NCI-H146 (cell line): ENCODE measurements at places on chromosomes 4 and X.

GRCh38 chr4:16739997-16740624 is 158.3 kb downstream of the LDB2 start:
- no peak for DNase-seq

DNA sequence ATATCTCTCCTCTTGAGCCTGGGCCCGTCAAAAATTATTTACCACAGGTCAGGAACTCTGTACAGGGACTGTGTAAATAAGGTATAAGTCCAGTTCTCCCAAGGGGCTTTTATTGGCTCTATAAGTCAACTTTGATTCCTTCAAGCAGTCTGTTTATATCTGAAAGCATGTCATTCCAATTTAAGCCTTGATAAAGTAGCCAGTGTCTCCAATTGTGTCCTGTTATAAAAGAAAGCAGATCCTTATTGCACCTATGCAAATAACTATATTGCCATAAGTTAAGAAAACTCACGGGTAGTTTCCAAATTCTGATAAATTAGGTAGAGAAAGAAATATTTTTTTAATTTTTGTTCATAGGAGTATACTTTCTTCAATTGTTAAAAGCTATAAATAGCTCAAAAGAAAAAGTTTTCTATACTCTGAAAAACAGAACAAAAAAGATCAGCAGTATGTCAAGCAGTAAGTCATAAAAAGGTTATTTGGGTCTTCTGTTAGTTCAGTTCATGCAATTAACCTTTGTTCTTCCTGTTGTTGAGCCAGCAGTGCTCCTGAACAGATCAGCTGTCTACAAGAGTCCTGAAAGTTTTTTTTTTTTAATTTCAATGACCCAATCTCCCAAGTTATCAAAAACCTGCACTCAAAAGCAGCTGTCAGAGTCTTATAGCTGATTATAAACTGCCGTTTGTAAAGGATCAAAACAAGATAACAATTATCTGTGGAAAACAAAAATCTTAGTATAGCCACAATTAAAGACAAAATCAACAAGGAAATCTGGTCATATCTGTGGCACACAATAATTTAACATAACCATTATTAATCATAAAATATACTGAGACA is 178.4 kb upstream of the GALNT7 start:
- no peak for DNase-seq

GRCh38 chr4:150237110-150237872 is 159.0 kb downstream of the DCLK2 start:
- no peak for DNase-seq

DNA sequence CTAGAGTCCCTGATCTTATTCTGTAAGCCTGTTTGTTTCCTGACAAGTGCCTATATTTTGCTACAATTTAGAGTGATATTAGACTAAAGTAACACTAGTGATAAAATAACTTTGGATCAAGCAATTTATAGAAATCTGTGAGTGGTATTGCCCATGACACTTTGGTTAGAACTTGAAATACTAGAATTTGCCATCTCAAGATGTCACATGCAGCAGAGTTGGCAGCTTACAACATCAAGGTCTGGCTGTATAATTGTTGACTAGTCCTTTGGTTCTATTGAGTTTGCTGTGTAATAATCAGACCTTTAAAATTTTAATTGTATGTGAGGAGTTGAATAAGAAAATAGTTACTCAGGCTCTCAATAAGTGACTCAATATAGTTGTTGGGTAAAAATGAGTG is 167.1 kb downstream of the RAPGEF2 start:
- DNase-seq: no peak

DNA sequence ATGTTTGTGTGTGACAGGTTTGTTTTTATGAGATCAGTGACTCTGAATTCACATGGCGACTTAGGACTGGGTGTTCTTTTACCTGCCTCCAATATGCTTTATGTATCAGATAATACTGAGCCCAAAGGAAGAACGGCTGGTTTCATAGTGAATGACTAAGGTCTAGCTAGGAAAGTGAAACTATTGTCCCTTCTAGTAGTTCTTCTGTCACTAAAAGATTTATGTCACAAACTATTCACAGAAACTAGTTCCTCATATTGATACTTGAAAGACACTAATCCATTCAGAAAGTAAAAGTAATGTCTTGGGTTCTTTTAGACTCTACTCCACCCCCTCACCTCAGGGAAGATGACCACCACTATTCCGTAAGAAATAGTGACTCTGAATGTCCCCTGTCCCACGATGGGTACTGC is 81.7 kb downstream of the EGF start:
- DNase-seq: no peak

DNA sequence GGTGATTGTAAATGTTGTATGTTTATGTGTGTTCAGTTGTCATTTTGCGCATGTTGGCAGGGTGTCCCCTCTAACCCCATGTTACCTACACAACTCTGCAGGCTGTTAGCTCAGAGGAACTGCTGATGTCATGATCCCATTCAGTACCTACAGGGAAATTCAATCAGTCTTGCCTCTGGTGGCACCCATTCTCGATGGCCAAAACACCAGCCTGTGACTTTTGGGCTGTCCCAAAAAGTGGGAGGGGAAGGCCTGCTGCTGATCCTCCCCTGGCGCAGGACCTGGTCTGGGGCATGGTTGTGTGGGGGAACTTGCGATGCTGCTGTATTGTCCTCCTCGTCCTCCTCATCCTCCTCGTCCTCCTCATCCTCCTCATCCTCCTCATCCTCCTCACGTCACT is 174.5 kb downstream of the DCLK2 start:
- no peak for DNase-seq
